SK-N-SH (cell line): ENCODE measurements at places on chromosomes 4 and X.

- DNase-seq: no peak
These were observed 256.0 kb upstream of the SFRP2 start for GRCh38 chr4:154044742-154045485.

DNA sequence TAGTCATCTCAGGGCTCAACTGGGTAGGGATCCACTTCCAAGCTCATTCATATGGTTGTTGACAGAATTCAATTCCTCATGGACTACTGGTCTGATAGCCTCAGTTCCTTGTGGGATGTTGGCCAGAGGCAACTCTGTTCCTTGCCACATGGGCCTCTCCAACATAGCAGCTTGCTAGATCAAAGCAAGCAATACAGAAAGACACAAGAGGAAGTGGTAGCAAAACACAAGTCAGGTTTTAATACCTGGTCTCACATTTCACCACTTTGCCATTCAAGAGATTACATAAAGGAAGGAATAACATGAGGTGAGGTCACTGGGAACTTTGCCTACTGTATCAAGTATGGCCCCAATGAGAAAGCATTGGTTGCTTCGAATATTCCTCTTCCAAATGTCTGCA lies 79.2 kb downstream of the PRSS12 start:
- DNase-seq: no peak

- DNase-seq: no peak
These were observed 123.6 kb upstream of the NR3C2 start for GRCh38 chr4:148565801-148566200.

GRCh38 chrX:49209434-49210251 lies 9.7 kb upstream of the SYP start:
- no peak for DNase-seq

DNA sequence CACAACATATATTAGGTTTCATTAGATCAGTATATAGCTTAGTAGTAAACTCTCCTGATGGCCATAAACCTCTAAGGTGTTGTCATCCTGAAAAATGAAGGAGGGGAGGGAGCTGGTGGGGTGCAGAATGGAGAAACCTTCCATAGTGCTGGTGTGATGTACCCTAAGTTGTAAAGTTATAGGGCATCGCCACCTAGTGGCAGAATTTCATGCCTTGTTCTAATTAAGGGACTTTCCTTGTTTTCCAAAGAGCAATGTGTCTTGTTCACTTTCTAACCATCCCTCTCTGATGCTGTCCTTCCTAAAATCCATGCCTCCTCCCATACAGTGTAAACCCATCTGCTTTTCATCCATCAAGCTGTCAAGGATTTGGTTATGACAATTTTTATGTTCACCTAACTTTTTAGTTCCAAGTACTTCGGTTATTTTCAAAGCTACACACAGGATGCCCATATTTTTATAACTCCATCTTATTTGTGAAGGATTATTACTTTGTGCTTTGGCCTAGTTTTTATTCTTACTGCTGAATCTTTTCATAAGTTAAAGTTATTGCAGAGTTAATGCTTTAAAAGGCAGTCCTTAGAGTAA lies 4.5 kb downstream of the NBDY start:
- DNase-seq: peak; percentile 41

DNA sequence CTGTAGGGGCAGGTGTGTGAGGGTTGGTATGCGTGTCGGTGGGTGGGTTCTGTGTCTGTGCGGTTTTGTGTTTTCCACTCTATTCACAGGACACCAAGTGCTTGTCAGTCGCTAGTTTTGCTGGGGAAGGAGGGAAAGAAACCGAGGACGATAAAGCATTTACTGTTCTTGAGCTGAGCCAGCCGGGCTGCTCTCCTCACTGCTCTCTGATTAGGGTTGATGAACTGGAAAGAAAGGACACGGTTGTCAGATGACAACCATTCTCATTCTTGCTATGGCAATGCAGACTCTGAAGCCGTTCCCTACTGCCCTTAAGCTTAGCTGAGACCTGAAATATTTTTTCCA lies 832 bp downstream of the EGFL6 start:
- DNase-seq: no peak

- no peak for DNase-seq
These were observed 29.3 kb downstream of the SH3RF1 start for GRCh38 chr4:169241464-169241863.

GRCh38 chr4:107153956-107154355 lies 117.8 kb upstream of the DKK2 start:
- no peak for DNase-seq

DNA sequence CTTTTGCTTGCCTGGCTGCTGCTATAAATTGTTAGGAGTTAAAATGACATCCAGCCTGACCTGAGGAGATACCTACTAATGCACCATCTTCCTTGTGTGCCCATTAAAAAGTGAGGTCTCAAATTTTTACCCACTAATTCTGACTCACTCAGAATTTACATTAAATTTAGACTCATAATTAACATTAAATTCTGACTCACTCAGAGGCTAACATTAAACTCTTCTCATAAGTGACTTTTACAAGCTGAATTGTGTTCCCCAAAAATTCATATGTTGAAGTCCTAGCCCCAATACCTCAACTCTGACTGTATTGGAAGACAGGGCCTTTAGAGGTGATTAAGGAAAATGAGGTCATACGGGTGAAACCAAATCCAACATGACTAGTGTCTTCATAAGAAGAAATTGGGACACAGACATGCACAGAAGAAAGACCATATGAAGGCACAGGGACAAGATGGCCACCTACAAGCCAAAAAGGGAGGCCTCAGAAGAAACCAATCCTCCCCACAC lies 11.8 kb downstream of the CASP6 start:
- no peak for DNase-seq

DNA sequence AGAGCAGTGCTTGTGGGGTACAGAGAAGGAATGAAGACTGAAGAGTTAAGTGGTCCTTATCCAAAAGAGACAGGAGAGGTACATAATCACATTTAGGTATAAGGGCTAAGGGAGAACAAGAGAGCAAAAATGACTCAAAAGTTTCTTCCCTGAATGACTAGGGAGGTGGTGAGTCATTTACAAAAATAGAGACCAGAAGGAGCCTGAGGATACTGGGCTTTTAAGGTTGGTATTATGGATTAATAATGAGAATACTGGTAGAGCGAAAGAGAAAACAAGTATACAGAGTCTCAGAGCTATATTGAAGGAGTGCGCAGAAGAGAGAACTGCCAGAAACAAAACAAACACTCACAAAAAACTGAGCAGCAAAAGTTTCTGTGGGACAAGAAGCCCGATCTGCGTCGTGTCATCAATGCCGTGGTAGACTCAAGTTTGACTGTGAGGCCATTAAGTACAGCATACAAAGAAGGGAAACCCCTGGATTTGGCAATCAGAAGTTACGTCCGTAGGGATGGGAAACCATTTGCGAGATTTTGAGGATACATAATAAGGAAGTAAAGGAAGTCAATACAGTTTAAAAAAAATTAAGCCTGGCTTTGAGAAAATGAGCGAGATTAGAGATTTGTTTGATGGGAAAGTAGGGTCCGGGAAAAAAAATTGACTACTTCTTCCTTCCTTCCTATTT lies 129.1 kb upstream of the STIM2 start:
- DNase-seq: no peak

DNA sequence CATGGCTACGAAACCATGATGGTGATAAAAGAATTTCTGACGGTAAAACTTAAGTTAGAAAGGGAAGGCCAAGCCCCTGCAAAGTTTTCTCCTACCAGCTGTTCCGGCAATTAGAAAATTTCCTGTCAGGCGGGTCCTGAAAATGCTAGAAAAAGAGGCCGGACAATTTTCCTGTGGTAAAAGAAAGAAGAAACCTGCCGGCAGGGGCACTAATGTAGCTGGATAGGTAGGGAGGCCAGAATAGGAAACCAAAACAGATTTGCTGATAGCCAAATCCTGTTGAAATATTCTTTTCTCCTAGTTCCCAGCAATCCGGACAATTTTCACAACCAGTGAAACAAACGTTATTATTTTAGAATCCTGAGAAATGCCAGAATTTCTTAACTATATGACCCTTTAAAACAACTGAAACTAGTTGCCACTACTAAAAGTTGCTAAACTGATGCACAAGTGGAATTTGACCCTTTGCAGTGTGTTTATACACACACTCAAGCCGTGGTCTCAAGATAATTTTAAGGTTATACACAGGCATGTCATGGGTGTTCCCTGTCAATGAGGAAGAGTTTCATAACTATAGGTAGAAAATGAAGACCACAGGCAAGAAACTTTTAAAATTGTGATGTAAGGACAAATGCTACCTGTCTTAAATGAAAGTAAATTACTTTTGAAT lies 47.7 kb downstream of the RPS6KA3 start:
- no peak for DNase-seq

DNA sequence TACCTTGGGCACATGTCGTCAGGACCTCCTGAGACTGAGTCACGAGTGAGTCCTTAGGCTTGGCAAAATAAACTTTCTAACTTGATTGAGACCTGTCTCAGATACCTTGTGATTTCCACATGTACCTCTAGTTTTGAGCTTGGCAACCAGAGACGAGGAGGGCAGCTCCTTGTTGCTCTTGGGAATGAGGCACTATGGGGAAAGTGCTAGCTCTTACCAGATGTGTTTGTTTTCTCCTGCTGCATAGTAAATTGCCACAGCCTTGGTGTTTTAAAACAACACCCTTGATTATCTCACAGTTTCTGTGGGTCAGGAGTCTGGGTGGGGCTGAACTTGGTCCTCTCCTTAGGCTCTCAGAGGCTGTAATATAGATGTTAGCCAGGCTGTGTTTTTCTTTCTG lies 59.1 kb upstream of the MAML3 start:
- DNase-seq: no peak

- DNase-seq: no peak
These were observed 3.9 kb downstream of the PLP1 start for GRCh38 chrX:103780336-103781061.

- no peak for DNase-seq
These were observed 41.1 kb downstream of the ZFX start for GRCh38 chrX:24190500-24191156.

DNA sequence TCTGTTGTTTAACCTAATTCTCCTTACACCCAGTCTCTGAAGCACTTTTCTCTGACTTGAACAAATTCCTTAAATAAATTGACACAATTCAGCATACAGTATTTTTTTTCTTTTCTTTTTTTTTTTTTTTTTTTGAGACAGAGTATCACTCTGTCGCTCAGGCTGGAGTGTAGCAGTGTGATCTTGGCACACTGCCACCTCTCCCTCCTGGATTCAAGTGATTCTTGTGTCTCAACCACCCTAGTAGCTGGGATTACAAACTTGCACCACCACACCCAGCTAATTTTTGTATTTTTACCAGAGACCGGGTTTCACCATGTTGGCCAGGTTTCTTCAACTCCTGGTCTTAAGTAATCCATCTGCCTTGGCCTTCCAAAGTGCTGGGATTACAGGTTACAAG lies 1498.1 kb upstream of the PCDH10 start:
- DNase-seq: no peak

GRCh38 chrX:43970528-43970927 lies 2.7 kb downstream of the NDP start:
- DNase-seq: no peak

DNA sequence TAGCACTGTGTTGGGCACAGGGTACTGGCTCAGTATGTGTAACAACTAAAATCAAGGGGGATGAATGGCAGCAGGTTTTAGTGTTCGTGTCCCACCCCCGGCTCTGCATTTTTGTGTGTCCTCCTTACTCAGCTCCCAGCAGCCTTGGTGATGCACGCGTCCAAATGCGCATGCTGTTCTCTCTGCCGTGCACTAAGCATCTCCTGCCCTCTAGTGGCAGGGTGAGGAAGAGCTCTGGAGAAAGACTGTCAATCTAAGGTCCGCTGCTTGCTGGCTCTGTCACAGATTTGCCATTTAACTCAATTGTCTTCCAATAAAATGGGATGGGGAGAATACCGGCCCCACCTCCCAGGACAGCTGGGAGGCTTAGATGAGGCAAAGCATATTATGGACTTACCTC lies 61.4 kb downstream of the WFS1 start:
- no peak for DNase-seq

GRCh38 chrX:29431895-29432294 lies 783.5 kb upstream of the MAGEB2 start:
- no peak for DNase-seq

DNA sequence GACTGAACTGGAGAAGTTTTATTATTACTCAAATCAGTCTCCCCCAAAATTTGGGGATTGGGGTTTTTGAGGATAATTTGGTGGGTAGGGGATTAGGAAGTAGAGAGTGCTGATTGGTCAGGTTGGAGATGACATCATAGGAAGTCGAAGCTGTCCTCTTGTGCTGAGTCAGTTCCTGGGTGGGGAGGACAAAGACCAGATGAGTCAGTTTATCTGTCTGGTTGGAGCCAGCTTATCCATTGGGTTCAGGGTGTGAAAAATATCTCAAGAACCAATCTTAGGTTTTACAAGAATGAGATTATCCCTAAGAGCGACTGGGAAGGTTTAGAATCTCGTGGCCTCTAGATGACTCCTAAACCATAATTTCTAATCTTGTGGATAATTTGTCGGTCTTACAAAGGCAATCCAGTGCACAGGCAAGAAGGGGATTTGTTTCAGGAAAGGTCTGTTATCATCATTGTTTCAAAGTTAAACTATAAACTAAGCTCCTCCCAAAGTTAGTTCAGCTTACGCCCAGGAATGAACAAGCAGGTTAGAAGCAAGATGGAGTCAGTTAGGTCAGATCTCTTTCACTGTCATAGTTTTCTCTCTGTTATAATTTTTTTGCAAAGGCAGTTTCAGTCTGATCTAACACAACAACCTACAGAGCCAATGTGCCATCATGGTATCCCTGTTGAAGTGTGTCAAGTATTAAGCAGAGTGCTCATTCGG lies 274.5 kb downstream of the SLC7A11 start:
- DNase-seq: no peak

GRCh38 chr4:112321776-112322684 lies 24.9 kb downstream of the ALPK1 start:
- DNase-seq: peak; percentile 44

DNA sequence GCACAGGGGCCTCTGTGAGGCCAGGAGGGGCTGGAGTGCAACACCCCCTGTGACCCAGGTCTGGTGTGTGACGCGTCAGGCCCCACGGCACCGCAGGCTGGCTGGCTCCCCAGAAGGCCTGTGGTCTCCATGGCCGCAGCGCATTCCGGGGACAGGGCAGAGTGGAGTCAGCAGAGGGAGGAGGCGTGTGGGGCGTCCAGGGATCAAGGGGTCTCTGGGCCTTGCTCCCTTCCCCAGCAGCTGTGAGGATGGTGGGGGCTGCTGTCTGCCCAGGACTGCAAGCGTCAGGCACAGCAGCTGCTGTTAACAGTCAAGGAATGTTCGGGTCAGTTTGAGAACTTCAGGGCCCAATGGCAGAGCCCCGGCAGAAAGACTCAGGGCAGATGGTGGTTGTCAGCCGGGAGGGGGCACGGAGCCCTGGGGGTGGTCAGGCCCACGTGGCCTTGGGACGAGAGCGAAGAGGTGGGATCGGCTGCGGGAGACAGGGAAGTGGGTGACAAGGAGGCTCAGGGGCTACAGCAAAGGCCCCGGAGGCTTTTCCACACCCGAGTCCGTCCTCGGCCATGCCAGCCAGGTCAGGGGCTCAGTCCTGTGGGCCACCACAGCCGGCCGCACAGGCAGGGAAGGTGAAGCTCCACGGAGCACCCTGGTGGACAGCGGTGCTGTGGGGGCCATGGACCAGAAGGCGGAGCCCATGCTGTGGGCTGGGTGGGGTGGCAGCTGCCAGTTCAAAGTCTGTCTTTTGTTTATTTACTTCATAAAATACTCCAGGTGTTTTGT lies 18.3 kb downstream of the PCGF3 start:
- DNase-seq: no peak

GRCh38 chrX:54721424-54721823 lies 76.6 kb downstream of the ITIH6 start:
- DNase-seq: no peak
